ENCODE measurements at places on chromosomes 3 and 15.

DNA sequence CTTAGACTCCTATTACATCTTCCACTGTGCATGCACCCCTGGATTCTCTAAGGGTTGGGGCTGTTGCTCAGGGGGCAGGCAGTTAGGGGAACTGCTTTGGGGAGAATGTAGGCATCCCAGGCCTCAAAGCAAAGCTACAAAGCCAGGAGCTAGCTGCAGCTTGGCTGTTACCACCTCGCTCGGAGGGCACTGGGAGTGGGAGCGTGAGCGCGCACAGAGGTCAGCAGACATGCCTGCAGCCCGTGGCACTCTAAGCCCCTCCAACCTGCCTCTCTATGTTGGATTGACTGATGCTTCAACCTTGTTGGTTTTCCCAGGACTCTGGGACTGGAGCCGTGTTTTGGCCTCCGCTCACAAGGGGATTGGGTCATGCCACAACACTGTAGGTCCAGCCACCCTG is 69.8 kb downstream of the CPN2 start:
- no peak for DNase-seq

- no peak for DNase-seq
Measured at GRCh38 chr3:197462808-197463207, 93.0 kb downstream of the BDH1 start.

DNA sequence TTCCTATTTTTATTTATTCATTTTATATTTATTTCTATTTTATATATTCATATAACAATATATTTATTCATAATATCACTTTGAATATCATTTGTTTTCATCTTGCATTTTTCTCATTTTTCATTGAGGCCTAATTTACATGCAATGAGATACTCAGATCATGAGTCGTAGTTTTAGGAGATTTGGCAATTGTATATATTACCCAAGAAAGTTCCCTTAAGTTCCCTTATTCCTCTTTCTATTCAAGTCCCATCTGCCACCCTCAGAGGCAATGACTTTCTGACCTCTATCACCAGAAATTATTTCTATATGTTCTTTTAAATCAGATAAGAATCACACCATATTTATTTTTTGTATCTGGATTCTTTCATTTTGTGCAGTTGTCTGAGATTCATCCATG is 329.1 kb upstream of the TPRG1 start:
- no peak for DNase-seq

- no peak for DNase-seq
Measured at GRCh38 chr3:146187334-146187950, 26.5 kb upstream of the PLOD2 start.

GRCh38 chr3:96331341-96331740 is 483.1 kb upstream of the EPHA6 start:
- DNase-seq, result no peak

- DNase-seq, result no peak
Measured at GRCh38 chr3:183878071-183878470, 6.6 kb downstream of the PARL start.

DNA sequence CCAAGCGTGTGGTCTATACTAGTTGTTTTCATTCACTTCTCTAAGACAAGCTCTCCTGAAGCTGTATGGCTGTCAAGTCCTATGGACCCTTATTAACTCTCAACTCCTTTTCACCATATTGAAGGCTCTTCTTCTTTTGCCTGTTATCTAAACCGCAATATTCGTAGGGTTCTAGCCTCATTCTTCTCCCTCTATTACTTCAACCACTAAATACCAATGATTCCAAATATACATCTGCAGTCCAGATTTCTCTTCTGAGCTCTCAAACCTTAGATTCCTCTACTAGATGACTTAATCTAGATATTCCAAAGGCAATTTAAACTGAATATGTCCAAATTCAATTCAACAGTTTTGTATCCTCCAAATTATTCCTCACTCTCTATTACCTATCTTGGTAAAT is 24.6 kb downstream of the AQR start:
- DNase-seq, result no peak

- no peak for DNase-seq
Measured at GRCh38 chr3:37974121-37975083, 16.2 kb upstream of the VILL start.

GRCh38 chr3:114834175-114834940 is 312.7 kb downstream of the ZBTB20 start:
- no peak for DNase-seq

DNA sequence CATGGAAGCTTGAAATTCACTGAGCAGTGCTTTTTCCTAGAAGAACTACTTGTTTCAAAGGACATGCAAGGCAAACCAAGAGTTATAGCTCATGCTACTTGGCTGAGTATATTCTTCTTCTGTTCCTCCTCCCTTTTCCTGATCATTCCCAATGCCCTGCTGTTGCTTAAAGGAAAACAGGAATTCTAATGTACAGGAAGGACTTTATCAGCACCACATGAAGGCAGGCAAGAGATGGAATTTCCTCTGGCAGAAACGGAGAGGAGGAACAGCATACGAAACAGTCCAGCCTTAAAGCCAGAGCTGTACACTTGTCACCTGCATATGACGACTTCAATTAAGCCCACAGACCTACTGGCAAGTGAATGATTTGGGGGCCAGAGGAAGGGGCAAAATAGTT is 15.7 kb downstream of the MEIS2 start:
- no peak for DNase-seq

DNA sequence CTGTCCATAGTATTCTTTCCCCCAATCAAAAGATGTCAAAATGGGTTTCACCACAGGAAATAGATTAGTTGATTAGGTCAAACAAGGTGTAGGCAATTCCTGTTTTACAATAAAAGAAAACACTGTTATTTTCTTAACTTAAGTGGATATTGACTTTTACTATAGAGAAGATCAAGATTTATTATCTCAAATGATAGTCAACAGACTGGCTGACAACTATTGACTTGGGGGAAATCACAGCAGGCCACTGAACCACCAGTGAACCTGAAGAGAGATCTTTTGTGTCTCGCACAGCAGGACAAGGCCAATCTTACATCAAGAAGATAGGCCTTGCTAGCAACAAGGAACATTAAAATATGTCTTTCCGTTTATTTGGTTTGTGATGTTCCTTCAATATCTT is 1187.6 kb downstream of the SI start:
- DNase-seq, result no peak

DNA sequence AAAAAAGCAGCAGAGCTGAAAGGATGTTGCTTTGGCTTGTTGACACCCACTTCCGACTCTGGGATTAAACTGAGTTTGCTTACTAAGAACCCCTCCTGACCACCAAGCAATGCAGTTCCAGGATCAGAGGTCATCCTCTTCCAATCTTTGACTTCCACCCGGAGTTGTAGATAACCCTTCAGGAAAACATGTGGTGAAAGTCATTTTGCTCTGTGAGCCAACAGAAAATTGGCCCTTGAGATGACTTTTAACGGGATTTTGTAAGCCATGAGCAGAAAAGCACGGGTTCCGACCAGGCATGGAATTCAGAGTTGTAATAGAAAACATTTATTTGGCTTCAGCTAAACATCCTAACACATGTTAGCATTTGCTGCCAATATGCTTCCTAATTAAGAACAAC is 171.6 kb upstream of the NR2F2 start:
- DNase-seq, result peak; percentile 83

- DNase-seq, result no peak
Measured at GRCh38 chr3:141905129-141905528, 28.7 kb downstream of the ATP1B3 start.

DNA sequence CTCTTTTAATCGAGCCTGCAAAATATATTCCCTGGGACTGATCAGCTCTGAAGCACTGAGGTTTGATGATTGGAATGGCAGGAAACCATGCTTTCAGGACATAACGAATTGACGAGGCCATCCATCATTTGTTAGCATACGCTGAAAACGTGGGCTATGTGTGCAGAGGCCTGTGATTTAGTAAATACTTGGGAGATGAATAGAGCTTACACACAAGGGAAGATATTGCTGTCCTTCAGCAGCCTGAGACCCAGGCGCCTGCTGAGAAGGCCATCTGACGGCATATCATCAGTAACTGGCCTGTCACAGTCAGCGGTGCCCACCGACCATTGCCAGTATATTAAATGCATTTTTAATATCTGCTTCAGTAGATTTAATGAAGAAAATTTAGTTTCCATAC is 16.2 kb downstream of the CDIN1 start:
- no peak for DNase-seq
